ENCODE measurements at places on chromosomes 7 and 10.

- no peak for DNase-seq
Observed at GRCh38 chr10:113534423-113534822, 18.4 kb upstream of the HABP2 start.

DNA sequence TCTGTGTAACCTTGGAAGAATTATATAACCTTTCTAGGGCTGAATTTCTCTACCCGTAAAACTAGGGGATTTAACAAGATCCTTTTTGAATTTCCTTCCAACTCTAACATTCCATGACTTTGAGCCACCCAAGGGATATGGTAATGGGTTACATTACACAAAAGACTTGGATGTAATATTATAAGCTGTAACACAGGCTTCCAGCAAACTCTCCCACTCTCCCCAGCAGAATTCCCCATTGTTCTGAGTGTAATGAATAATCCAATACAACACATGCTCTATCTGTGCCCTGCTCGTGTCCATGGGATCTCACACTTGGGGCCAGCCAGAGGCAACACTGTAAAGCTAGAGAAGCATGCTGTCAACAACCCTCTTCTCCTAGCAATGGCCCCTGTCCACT, 790.6 kb upstream of the AUTS2 start:
- no peak for DNase-seq

- DNase-seq, result no peak
Observed at GRCh38 chr10:68955355-68955831, 577 bp upstream of the DDX21 start.

DNA sequence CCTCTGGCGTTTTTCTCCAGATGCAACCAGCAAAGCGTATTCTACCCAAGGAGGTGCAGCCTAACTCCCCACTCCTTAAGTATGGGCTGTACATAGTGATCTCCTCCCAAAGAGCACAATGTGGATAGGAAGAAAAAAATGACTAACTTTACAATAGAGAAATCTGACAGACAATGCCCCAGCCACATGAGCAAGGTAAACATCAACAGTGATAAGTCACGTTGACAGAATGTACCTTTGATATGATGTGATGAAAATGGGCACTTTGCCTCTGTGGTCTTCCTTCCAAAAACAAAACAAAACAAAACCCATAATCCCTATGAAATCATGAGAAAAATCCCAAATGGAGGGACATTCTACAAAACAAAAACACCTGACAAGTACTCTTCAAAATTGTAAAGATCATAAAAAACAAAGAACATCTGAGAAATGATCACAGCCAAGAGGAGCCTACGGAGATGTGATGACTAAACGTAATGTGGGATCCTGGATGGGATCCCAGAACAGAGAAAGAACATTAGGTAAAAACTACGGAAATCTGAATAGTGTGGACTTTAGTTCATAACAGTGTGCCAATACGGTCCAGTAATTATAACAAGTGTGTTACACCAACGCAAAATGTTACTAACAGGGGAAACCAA, 50.6 kb downstream of the ABLIM1 start:
- peak; percentile 73 for DNase-seq

DNA sequence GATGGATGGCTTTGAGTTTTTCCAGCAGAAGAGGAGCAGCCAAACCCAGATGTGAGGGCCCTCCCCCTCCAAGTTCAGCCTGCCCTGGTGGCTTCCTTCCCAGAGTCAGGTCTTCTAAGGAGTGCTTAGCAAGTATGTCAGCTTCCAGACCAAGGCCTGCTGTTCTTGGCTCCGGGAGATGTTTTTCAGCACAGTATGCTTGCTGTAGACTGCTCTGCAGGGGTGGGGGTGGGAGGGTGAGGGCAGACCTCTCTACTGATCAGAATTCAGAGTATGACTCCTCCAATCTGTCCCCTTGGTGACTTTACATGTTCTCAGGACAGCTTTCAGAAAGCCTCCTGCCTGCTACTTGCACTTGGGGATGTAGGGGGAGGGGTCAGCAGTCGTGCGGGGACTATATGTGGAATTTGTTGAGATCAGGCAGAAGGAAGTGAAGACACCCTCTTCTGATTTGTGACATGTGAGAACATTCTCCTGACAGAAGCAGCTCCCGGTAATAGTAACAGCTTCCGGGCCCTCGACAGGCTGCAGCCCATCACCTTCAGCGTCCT, 516.4 kb upstream of the ZMIZ1 start:
- peak; percentile 88 for DNase-seq

DNA sequence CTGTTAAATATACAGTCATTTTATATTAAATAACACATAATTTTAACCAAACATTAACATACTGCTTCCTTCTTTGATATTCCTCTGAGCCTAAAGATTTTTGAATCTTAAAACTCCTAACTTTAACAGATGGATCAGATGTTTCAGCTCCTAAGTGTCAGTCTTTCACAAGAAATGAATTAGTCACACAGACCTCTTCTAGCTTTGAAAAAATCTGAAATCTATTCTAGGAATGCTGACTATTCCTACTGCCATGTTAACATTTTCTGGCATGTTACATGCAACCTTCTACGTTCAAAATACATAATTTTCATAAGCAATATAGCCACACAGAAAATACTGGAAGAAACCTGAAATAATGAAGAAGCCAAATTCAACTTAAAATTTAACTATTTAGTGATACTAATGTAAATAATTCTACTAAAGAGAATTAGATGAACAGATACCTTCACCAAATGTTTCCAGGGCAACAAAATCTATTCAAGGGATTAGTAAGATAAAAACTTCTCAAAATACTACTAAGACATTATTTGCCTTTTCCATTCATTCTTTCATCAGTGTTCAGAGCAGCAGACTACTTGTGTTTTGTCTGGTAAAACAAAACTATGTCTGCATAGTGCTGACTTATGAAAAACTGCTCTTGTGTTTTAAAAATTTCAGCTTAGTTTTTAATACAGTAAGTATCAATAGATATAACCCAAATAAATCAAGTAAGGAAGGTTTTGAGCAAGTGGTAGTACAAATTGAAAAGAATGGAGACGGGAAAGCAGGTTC, 9.2 kb downstream of the JMJD1C start:
- peak; percentile 75 for DNase-seq

DNA sequence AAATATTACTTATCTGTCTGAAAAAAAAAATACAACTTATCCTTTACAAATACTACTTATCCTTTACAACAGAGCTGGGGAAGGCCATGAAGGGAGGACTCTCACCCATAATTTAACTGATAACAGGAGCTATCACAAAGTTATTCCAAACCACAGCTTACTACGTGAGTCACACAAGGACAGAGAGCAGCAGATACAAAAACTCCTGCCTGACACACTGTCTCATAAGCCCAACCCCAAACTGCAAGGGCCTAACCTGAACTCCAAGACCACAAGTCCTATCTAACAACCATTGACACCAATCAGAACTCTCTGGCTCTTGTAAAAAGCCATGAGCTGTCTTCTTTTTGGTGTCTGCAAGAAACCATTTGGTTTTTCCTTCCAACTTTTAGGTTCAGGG, 28.5 kb upstream of the CXCL12 start:
- DNase-seq, result no peak

DNA sequence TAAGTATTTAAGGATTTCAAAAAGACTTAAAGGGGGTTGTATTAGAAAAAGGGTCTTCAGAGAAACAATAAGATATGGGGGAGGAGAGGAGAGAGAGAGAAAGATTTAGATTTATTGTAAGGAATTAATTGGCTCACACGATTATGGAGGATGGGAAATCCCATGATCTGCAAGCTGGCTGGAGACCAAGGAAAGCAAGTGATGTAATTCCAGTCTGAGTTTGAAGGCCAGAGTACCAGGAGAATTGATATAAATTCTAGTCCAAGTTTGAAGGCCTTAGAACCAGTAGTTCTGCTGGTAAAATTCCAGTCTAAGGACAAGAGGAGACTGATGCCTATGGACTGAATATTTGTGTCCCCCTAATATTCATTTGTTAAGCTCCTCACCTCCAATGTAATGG, 20.6 kb upstream of the SLC13A1 start:
- DNase-seq, result peak; percentile 74

DNA sequence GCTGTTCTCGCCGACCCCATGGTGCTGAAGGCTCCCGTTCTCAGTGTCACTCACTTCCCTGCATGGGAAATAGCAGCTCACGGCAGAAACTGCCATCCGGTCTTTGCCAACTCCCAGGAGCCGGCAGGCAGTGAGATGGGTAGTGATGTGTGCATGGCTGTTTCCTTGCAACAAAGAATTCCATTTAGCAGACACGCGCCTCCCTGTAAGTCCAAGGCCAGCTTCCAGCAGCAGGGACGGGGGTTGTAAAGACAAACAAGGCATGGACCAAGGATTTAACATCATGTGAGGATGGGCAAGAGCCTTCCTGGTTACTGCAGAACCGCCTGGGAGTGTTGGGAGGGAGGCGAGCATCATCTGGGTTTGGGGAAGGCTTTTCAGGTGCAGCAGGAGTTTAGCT, 273.1 kb downstream of the GLRX3 start:
- DNase-seq, result no peak

DNA sequence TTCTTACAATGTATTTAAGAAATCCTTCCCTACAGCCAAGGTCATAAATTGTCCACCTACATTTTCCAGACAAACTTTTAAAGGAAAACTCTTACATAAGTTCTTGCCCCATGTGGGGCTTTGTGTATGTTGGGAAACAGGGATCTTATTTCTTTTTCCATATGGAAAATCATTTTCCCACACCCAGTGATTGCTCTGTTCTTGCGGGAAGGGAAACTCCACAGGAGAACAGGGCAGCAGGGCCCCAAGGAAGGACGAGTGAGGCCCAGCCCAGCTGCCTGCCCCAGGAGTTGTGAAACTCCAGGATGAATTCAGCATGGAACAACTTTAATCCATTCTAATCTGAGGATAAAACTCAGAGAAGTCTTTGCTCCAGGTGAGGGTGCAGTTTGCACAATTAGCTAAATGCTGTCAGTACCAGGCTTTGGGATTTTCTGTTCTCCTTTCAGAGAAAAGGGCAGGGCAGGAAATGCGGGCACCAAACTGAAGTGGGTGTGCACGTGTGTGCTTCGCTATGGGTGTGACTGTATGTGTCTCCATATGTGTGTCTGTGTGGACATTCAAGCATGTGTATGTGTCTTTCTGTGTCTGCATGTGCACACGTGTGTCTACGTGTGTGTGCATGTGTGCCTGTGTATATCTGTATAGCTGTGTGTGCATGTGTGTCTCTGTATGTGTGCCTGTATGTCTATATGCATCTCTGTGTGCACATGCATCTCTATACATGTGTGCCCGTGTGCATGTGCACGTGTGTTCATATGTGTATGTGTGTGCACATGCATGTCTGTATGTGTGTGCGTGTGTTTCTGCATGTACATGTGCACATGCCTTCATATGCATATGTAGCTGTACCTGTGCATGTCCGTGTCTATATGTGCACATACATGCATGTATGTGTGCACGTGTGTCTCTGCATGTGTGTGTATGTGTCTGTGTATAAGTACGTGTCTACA, 102.0 kb upstream of the FAM20C start:
- peak; percentile 65 for DNase-seq

GRCh38 chr10:14056610-14057332, 274.0 kb downstream of the FRMD4A start:
- DNase-seq, result peak; percentile 99

DNA sequence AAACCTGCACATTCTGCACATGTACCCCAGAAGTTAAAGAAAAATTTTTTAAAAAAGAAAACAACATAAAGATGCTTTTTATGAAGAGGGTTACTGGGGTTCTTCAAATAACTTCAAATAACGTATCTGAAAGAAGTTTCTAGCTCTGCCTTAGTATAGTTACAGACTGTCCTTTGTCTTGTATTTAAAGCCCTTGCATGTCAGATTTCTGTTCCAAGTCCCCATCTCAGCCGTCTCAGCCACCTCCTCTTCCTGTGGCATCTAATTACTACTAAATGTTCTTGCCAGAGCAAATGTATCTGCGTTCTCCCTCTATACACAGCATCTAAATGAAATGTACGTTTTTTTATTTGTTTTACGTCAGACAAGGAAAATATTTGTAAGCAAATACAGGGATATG, 89.4 kb upstream of the AKR1E2 start:
- no peak for DNase-seq

GRCh38 chr10:70267161-70267933, 16.5 kb downstream of the NPFFR1 start:
- peak; percentile 73 for DNase-seq

DNA sequence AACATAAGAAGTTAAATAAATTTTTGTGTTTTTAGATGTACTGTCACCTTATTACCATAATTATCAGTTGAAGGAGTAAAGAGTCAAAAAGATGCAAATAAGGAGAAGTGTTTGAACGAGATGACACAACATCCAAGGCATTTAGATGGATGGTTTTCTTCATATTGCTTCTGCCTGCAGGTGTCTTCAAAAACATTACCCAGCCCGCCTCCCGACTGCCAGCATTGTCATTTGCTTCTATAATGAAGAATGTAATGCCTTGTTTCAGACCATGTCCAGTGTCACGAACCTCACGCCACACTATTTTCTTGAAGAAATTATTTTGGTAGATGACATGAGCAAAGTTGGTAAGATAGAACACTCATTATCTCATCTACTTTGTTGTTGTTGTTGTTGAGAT, 26.6 kb downstream of the GALNTL5 start:
- no peak for DNase-seq

- DNase-seq, result no peak
Observed at GRCh38 chr7:65971021-65971420, 11.0 kb downstream of the GUSB start.
